ENCODE measurements at places on chromosomes 16 and 17.

DNA sequence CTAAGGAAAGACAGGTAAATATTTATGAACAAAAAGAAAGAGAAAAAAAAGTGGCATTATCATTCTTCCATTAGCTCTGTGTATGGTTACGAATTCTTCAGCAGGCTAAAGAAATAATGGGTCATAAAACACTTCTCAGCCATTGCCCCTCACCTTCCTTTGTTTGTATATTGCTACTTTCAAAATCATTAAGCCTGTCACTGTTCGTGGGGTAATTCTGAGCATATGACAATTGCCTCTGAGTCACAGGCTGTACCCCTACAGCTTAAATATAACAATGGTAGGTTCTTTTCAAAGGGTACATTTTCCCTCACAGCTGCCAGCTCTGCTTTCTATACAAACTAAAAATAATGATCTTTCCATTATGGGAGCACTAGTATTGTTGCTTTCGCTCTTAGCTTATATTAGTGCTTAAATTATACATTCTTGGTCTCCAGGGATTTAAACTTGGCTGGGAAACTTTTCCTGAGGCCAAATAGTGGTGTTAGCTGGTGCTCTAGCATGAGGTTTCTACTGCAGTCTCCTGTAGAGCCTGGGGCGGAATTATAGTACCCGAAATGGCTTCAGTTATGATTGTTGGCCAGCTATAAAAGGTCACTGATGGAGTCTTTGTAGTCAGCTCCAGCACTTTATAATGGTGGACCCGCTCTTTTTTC is 74.7 kb upstream of the CDH11 start:
- no peak for DNase-seq

DNA sequence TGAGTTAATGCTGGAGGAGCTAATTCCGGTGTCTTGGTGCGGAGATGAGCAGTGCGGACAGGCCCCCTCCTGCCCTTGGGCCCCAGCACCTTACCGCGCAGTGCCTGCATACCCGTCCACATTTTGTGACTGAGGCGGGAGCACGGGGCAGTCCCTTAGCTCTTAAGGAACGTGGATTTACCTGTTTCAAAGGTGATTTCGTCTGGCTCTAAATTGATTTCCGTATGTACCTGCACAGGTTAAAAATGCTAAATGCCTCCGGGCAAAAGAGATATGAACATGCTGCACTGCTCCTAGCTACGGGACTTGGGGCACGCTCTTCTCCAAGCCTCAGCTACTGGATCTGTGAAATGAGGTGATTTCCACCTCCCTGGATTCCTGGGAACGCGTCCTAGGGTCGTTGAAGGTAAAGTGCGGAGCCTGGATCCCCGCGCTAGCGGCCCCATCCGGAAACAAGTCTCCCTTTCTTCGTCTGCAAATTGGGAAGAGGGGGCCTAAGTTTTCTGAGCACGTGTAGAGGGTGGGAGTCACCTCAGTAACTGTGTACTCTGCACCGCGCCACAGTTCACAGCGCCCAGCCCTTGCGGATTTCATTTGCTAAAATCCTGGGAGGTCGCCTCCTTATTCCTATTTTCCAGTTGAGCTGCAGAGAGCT is 669 bp upstream of the CRISPLD2 start:
- no peak for DNase-seq

- no peak for DNase-seq
Measured at GRCh38 chr16:69179328-69180010, 7.5 kb upstream of the SNTB2 start.

DNA sequence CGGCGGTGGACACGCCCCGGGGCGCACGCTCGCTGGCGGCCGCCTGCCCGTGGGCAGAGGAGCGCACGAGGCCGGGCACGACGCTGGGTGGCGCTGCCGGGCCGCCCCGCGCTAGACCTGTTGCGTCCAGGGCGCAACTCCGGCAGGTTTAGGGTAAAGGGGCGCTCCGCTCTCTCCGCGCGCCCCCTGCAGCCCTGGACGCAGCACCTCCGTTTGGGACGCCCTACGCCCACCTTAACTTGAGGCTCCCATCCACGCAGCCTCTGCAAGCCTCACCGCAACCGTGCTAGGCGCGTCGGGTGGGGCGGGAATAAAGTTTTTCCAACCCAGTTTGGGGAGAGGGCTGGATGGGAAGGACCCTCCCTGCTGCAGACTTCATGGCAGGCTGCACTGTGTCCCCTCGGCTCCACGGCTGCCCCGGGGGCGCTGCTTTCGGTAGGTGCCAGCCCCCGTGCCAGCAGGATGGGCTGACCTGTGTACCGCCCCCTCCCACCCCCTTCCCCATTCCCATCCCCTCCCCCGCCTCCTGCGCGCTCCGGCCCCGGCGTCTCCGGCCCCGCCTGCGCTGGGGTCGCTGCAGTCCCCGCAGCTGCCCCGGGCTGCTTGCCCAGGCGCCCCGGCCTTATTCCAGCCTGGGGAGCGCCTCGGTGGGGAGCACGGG is at the start of gene SYT17:
Gene SYT17, plus strand, starts transcription at position 531 of the 661 bp plus-strand sequence. CDS start 407 bp downstream, outside the sequence.
- no peak for DNase-seq

DNA sequence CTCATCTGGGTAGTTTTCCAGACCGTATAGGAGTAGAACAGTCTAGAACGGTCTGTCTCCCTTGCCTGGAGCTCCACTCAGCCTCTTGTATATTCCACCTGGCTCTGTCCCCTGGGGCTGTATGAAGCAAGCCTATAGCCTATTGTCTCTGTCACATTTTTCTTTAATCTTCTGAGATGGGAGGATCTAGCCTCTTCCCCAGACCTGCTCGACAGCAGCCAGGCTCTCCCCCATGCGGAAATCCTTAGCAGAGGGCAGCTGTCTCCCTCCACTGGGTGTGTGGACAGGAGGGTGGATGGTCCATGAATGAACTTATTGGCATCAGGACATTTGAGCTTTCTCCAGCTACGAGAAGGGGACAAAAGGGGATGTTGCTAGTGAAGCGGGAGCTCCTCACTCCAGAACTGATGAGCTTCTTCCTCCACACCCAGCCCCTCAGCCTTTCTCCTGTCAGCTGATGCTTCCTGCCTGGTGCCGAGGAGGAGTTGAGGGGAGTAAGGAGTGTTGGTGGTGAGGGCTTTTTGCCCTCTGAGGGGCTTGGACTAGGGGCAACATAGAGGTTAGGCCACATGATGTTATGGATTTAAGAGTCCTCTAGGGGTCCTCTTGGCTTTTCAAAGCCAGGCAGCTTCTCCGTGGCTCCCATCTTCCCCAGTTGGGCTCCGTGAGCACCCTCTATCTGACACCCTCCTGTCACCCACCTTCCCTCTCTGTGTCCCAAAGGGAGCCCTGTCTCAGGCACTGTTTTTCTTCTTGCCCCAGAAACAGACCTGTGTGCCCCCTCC is 28.0 kb downstream of the ARHGAP23 start:
- DNase-seq, result no peak

GRCh38 chr16:65120831-65121721 is 787 bp downstream of the CDH11 start:
- no peak for DNase-seq

DNA sequence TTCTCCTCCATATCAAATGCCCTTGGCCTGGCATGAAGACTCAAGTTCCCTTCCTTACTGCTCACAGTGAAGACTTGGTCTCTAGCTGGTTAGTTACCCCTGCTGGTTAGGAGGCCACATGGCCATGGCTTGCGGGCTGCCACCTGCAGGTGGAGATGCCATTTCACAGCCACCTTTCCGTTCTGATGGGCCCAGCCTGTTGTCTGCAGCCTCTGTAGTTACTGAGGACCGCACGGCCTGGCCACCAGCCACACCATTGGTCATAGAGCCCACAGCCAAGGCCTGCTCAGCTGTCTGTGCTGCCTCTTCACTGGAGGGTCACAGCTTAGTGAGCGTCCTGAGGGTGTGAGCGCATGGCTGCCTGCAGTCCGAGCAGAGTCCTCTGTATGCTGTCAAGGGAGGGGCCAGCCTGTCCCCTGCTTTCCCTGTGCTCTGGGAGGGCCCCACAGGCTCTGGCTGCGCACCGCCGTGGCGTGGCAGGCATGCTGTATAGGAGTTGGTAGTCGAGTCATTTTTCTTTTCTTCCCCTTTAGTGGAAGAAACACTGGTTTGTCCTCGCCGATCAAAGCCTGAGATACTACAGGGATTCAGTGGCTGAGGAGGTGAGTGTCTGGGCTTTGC is 59.2 kb downstream of the PLD6 start:
- DNase-seq, result no peak

GRCh38 chr16:5216441-5217080 is 119.0 kb upstream of the EEF2KMT start:
- DNase-seq, result no peak

DNA sequence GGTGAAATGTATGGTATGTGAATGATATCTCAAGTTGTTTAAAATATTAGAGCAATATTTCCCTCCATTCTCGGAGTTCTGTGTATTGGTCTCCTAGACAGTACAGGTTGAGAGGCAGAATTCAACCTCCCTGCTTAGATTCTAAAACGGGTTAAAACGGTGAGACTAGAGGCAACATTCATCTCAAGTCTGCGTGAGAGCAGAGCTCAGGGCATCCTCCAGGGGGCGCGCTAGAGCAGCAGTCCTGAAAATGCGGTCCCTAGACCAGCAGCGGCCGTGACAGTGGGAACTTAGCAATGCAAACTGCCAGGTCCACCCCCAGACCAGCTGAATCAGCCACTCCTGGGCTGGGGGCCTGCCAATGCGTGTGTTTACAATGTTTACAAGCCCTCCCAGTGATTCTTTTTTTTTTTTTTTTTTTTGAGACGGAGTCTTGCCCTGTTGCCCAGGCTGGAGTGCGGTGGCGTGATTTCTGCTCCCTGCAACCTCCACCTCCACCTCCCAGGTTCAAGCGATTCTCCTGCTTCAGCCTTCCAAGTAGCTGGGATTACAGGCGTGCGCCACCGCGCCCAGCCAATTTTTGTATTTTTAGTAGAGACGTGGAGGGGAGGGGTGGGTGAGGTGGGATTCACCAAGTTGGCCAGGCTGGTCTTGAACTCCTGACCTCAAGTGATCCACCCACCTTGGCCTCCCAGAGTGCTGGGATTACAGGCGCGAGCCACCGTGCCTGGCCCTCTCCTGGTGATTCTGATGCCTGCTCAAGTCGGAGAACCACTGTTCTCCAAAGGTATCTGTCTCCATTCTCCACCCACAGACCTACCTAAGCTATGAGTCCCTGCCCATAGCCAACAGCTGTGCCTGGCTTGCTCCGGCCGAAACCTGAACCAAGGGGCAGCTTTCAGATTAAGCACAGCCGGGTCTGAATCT is 24.2 kb downstream of the KLHL36 start:
- DNase-seq, result peak; percentile 62

GRCh38 chr16:1121601-1122397 is 25.8 kb upstream of the C1QTNF8 start:
- DNase-seq, result no peak

DNA sequence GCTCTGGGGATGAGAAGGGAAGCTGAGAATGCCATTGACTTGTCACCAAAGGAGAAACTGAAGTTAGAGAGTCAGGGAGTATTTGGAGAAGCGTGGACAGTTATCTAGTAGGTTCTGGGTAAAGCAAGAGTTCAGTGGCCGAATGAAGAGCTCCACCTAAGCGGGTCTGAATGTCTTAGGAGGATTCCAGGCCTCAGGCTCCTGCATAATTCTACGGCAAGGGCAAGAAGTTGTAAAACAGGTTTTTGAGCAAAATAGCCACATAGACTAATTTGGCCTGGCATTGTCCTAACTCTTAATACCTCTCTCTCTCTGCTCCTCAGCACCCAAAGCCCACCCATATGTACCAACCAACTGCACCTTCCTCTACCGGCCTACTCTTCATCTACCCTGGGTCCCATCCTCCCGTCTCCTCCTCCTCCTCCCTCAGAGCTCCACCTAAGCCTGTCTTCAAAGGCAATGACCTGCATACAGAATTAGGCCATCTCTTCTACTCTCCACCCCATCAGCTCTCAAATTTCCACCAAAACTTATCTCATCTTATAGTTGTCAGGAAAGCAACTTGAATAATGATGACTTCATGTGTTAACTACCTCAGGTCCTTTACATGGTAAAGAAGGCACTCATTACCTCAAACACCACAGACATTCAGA is 42.0 kb upstream of the KCNJ2 start:
- no peak for DNase-seq

- no peak for DNase-seq
Measured at GRCh38 chr16:78903843-78904242, 696.7 kb downstream of the MAF start.

GRCh38 chr17:59069856-59070255 is 36.8 kb downstream of the TRIM37 start:
- DNase-seq, result no peak

DNA sequence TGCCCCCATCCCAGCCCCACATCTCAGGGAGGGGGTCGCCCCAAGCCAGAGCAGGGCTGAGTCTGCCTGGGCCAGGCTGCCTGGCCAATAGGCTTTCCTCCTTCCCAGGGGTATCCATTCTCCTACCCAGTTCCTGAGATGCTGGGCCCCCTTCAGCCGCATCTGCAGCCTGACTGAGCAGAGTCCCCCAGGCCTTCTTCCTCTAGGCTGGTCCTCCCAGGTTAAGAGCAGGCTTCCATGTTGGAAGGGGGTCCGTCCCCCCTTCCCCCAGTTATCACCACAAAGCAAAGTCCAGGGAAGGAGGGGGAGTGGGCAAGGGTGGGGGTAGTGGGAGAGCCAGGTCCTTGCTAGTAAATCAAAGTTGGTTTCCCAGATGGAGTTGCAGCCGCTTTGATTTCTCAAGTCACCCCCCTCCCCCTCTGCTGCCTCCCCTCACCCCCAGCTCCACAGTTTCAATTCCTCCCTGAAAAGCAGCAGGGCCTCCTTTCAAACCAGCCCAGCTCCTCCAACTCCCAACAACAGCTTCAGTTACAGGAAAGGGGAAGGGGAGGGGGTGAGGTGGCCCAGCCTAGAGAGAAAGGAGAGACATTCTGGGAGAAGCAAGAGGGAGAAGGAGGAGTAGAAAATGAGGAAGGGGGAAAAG is 9.5 kb upstream of the FZD2 start:
- DNase-seq, result no peak

- no peak for DNase-seq
Measured at GRCh38 chr16:58280146-58280845, 14.5 kb downstream of the PRSS54 start.

GRCh38 chr16:48153774-48154173 is 2.0 kb downstream of the ABCC12 start:
- no peak for DNase-seq

- no peak for DNase-seq
Measured at GRCh38 chr17:54882950-54883349, 17.7 kb upstream of the TOM1L1 start.

- no peak for DNase-seq
Measured at GRCh38 chr16:11183035-11183812, 72.8 kb downstream of the SOCS1 start.

DNA sequence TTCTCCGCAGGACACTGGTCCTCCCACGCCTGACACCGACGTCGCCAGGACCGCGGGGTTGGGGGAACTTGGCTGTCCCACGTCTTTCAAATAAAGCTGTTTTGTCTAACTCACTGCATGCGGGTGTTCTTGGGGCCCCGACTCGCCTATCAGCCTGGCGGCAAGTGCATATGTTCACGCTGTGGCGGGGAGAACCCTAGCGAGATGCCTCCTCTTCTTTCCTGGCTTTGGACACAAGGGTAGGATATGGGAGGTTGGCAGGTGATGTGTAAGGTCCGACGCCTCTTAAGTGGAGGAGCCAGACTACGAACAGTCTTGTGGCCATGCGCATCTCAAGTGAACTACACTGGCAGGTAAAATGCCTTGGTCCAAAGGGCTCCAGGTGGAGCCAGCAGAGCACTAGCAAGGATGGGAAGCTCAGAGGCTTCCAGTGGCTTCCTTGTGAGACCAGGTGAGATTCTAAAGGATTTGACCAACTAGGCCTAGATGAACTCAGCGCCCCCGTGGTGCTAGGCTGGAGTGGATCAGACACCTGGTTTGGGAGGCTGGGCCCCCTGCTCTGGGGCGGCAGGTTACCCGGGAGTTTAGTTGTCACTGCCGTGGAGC is 873 bp upstream of the RPS2 start:
- no peak for DNase-seq

GRCh38 chr16:23055481-23055880 is 93.8 kb downstream of the USP31 start:
- DNase-seq, result no peak

- DNase-seq, result no peak
Measured at GRCh38 chr16:73670836-73671820, 623.2 kb upstream of the ZFHX3 start.
